Activated CD4-positive, alpha-beta T cell treated with anti-CD3 and anti-CD28 coated beads, Interleukin-2, amount 50 U/mL, for 24 hours (primary cell): ENCODE measurements at places on chromosomes 4 and X.
A peak's percentile ranks its signal among the peaks of the same experiment; 100 is the strongest.

GRCh38 chr4:184022679-184023383 lies 117.7 kb downstream of the STOX2 start:
- DNase-seq = no peak

GRCh38 chr4:10123227-10124101 lies 6.9 kb upstream of the WDR1 start:
- no peak for DNase-seq

GRCh38 chrX:139909712-139910111 lies 23.1 kb downstream of the ATP11C start:
- DNase-seq = no peak

DNA sequence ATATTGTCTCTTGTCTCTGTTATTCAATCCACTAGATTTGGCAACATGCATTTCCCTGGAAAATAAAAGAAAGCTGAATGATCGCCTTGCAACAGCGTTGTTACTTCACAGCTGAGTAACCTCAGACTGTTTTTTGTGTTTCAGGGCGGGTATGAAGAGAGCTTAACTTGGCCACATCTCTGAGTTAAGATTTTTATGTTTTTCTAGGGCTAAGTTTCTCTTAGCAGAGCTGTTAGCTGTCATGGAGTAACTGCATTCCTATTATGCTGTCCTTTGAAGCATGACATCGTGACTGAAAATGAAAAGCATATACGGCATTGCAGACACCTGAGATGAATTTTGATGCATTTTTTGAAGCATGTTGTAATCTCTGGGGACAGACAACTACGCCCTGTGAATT lies 1798.9 kb downstream of the PCDH7 start:
- DNase-seq = no peak

- no peak for DNase-seq
These were observed 108.3 kb upstream of the MED14 start for GRCh38 chrX:40843643-40844042.

GRCh38 chr4:3108211-3108610 lies 33.7 kb downstream of the HTT start:
- DNase-seq = no peak

- peak; percentile 63 for DNase-seq
These were observed 115.0 kb downstream of the SMIM20 start for GRCh38 chr4:26028793-26029567.

DNA sequence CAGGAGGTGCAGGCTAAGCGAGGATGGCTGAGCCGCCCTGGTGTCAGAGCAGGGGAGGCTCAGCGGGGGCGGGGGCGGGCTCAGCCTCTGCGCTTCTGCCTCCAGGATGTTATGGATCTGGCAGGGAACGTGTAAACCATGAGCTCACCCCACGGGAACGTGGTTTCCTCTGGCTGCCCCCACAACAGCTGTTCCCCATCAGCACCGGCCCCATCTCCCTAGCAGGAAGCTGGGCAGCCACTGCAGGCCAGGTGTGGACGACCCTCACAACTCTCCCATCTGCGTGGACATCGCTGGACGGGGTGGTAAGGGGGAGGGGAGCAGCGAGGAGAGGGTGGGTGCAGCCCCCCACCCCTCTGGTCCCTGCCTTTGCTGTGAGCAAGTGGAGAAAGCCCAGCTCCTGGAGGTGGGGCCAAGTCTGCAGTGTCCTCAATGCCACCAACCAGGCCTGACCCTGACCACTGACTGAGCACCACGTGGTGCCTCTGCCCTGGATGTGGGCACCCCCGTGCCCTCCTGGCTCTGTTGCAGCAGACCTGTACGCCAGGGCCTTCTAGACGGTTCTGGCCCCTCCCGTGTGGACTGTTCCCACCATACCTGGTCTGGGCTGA lies 28.1 kb upstream of the SPON2 start:
- DNase-seq = no peak

- peak; percentile 5 for DNase-seq
These were observed 68.3 kb downstream of the FMR1NB start for GRCh38 chrX:148049441-148049840.

DNA sequence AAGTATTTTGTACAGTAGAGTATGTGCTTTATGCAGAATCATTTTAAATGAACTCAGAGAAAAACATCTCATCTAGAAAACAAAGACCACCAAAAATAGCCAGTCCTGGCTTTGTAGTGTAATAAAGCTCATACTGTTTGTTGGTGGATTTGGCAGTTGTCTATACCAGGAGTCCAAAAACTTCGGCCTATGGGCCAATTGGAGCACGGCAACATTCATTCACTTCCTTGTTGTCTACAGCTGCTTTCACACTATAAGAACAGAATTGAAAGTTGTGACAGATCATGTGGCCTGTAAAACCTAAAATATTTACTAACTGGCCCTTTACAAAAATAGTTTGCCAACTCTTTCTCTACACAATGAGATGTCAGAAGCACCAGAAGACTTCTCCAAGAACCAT lies 5.3 kb downstream of the FBXW7 start:
- no peak for DNase-seq

DNA sequence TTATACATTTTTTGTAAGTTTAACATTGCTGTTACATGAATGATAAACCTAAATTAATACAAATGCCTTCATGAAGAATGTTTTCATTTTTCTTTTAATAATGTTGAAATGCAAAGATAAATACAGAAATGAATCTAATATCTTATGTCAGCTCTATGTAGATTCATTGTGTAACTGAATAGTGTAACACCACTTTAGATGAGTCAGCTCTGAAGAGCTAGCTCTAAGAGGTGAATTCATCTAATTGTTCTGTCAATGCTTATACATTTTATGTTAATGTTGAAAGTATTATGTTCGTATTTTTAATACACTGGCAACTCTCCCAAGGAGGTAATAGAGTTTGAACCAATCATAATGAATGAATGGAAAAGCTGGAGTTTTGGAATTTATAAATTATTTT lies 146.9 kb upstream of the FMR1 start:
- no peak for DNase-seq

DNA sequence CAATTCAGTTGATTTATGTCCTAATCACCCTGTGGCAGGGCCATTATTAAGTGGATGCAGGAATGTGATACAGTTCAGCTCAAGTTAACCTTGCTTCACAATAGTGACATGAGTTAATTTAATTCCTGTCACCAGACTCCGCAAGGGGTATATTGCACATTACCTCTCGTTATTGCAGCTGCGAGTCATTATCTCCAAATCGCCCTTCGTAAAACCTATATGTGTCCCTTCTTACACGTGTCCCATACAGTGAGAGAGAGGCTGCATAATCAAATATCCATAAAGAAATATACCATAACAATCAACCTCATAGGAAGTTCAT lies 369.9 kb upstream of the ANXA10 start:
- no peak for DNase-seq

DNA sequence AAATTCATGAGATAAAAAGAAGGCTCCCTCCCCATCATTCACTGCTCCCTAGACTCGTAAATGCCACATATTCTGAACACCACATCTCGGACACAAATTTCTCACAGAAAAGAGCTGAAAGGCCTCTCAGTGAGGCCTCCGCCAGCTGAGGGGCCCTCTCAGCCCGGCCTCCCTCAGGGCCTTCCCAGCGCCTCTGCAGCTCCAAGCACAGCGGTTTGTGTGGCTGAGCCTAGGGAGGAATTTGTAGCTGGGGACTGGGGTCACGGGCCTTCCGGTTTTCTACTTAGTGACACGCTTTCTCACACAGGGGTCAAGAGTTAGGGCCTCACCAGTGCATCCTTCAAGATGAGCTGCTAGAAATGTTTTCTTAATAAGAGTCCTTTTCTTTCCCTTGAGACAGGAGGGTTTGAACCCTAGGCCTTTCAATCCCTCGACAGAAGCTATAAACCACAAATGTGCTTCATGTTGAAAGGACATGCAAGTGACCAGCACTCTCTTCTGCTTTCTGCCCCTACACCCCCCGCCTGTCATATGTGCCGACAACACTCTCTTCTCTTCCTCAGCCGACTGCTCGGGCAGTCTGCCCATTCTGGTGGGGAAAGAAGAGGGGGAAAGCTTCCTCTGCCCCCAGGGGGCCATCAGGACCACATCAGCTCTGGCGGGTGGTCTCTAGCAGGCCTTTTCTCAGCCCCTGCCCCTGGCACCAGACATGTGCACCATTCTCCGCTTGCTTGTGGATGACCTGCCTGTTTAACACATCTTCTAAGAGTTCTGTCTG lies 104.9 kb downstream of the CHIC2 start:
- DNase-seq = no peak

GRCh38 chr4:47419296-47419695 lies 44.2 kb downstream of the COMMD8 start:
- DNase-seq = no peak

GRCh38 chrX:13750812-13751211 lies 16.3 kb downstream of the OFD1 start:
- no peak for DNase-seq

- DNase-seq = no peak
These were observed 1.9 kb downstream of the SOWAHD start for GRCh38 chrX:119760026-119760877.
